ENCODE measurements at places on chromosomes 6 and 20.

DNA sequence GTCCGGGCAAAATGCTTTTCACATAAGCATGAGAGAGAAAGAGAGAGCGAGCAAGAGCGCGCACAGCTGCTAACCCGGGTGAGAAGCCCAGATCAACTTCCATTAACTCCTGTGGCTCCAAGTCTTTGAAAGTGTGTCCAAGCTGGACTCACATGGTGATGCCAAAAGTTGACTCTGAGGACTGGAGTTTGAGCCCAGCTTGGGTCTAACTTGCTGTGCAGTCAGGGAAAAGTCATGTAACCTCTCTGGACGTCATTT lies 357.2 kb upstream of the SULF2 start:
- DNase-seq = no peak

DNA sequence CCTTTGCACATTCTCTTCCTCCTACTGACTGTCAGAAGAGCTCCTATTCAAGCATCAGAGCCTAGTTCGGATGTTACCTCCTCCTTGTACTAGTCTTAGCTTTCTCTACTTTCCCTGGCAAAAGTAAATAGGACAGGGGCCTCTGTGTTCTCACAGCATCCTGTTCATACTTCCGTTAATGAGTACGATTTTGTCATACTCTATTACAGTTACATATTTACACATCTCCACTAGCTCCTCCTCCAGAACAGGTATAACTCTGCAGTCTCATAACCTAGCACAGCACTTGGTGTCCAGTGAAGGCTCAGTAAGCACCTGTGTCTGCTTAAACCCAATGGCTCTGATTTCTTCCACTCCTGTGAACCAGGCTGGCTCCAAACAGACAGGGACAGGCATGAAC lies 7.0 kb downstream of the ELMO2 start:
- DNase-seq = no peak

DNA sequence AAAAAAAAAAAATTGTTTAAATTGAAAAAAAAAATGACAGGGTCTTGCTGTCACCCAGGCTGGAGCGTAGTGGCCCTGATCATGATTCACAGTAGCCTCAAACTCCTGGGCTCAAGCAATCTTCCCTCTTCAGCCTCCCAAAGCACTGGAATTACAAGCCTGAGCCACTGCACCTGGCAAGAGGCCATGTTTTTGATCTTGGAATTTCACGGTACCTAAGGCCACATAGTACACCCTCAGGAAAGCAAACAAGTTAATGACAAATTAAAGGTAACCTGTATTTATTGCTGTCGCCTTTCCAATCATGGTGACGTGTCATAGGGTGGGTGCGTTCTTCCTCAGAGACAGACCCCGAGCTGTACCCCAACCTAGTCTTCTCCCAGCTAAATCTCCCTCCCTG lies 79.2 kb downstream of the LINC00237 start:
- DNase-seq = no peak

DNA sequence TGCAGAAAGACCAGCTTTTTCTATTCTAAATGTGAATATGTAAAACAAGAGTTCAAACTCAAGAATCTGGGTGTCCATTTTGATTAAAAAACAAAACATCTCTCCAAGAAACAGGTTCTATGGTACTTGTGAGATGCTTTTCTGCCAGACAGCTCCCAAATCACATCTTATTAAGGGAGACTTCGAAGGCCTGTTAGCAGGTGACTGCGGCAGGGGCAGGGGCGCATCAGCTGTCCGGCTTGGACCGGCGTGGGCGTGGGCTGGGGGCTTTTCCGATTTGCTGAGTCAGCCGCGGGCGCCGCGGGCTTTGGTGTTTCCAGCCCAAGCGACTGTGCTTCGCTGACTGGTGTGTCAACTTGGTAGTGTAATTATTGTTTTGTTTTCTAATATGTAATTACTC lies 32.6 kb downstream of the TFAP2A start:
- DNase-seq = no peak

DNA sequence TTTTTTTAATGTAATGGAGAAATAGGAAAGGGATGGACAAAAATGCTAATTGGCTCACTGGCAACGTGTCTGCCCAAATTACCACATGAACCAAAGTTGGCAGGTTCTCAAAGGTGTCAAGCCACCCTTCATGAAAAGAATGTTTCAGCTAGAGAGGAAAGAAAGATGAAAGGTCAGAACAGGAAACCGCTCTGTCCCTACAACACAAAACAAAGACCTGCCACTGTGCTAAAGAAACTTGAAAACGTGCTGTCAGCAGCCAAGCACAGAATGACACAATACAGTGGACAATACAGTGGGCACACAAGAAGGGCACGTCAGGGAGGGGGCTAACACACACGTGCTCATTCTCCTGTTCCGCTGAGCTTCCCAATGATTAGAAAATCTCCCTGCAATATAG lies 4.9 kb downstream of the PREP start:
- DNase-seq = no peak

GRCh38 chr6:14791526-14791925 lies 454.3 kb upstream of the JARID2 start:
- no peak for DNase-seq

DNA sequence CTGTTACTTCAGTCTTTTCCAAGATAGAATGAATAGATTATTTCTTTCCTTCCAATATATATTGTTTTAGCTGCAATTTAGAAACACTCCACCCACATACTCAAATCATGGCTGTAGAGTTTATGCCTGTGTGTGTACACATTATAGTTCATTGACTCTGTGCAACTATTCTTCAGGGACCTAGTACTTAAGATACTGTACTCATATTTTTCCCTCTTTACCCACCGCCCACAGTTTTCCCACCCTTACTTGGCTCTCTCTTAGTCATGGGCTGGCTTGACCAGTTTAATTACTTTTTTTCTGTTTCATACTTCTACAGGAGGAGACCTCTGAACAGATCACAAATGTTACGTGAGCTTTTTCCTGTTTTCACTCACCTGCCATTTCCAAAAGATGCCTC lies 30.4 kb downstream of the C6orf89 start:
- DNase-seq = no peak

All from stimulated activated CD4-positive, alpha-beta T cell treated with anti-CD3 and anti-CD28 coated beads, Interleukin-12 subunit alpha, Interleukin-12 subunit beta, amount 100 ng/mL, for 4 hours (primary cell).